ENCODE measurements at places on chromosomes 7 and 10.
A peak's percentile ranks its signal among the peaks of the same experiment; 100 is the strongest.

DNA sequence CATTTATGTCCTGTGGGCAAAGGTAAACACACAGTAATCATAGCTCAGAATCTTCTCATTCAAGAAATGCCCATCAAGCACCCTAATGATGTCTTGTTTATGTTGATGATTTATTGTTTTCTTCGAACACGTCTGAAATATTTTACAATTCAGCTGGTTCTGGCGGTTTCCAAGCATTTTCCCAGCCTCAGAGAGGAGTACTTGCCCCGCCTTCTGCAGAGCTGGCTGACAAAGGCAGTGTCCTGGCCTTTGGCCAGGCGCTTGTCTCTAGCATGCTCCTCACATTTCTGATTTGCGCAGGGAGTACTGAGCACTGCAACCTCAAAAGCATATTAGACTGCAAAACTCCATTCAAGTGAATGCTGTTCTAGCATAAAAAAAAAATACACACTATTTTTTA is 314.2 kb upstream of the GNAI1 start:
- peak; percentile 8 for DNase-seq

GRCh38 chr10:78861529-78862327 is 207.0 kb upstream of the ZMIZ1 start:
- DNase-seq, result no peak

DNA sequence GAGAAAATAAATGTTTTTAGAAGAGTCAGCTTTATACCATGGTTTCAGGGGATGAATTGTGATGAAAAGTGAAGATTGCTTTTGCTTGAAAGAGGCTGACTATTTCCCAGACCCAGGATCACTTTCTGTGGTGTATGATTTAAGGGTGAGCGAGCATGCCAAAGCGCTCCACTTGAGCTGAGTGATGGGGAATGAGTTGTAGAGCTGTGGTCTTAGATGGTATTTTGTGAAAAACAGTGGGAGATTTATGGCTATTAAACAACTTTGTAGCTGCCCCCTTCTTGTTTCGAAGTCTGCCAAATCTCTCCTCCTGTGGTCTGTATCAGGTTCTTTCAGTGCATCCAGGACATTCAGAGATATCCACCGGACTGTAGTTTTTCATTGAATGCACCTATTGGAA is 888.2 kb downstream of the LRMDA start:
- no peak for DNase-seq

GRCh38 chr10:68288717-68289116 is 43.1 kb upstream of the HNRNPH3 start:
- DNase-seq, result no peak

- DNase-seq, result no peak
Measured at GRCh38 chr7:83270407-83270806, 107.7 kb upstream of the PCLO start.

GRCh38 chr7:103944230-103944900 is 45.1 kb downstream of the RELN start:
- DNase-seq, result no peak

DNA sequence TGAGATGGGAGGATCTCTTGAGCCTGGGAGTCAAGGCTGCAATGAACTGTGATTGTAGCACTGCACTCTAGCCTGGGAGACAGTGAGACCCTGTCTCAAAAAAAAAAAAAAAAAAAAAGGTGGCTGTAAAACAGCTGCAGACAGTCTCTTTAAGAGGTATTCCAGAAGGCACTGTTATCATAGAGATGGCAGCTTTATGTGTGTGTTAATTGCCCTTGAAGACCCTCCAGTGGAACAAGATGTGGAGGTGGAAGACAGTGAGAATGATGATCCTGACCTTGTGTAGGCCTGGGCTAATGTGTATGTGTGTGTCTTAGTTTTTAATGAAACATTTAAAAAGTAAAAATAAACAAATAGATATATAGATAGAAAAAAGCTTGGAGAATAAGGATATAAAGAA is 66.0 kb downstream of the ZNF487 start:
- DNase-seq, result no peak

DNA sequence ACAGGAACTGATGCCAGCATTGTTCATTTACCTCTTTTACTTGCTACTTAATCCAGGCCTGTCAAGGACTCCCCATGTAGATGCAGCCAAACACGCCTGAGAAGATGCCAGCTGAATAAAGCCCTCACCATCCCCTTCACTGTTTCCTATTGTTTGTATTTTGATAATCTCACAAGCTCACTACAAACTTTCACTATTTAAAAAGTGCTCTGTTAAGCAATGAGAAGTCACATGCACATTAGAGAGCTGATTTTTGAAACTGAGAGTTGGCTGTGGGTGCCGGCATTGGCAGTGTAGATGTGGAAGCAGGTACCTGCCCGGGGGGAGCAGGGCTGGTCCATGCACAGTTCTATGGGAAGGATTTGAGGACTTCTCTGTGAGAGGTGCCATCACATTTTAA is 169.8 kb upstream of the GRB10 start:
- DNase-seq, result no peak

GRCh38 chr7:47045207-47046051 is 536.5 kb downstream of the TNS3 start:
- no peak for DNase-seq

- no peak for DNase-seq
Measured at GRCh38 chr10:131829156-131829930, 71.5 kb upstream of the PPP2R2D start.

- no peak for DNase-seq
Measured at GRCh38 chr7:25180592-25180923, 47.7 kb downstream of the NPVF start.

GRCh38 chr7:42400211-42400772 is 163.3 kb upstream of the GLI3 start:
- no peak for DNase-seq

GRCh38 chr7:99098824-99099498 is 44.9 kb downstream of the SMURF1 start:
- DNase-seq, result no peak

DNA sequence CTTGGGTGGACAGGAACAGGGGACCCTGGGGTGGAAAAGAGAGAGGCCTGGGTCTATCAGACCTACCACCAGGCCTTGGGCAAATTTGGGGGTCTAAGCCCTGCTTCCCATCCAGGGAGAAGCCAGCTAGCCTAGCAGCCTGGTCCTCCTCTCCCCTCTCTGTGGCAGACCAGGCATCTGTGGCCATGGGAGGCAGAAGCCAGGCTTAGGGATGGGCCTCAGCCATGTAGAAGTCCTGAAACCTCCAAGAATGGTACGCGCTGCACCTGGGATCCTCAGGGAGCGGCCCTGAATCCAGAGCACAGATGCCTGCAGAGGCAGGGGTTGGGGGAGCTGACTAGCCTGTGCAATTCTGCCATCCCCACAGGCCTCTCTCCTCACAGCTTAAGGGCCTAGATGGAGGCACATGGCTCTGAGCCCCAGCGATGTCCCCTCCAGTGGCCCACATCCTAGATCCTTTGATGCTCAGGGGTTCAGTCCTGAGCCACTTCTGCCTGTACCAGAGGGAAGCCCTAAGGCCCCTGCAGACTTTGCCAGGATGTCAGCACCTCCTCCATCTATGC is 21.2 kb downstream of the GRID1 start:
- DNase-seq, result no peak

GRCh38 chr10:21715531-21716195 is 181.6 kb downstream of the MLLT10 start:
- DNase-seq, result no peak

GRCh38 chr7:6530626-6531491 is 20.4 kb downstream of the GRID2IP start:
- DNase-seq, result peak; percentile 7

DNA sequence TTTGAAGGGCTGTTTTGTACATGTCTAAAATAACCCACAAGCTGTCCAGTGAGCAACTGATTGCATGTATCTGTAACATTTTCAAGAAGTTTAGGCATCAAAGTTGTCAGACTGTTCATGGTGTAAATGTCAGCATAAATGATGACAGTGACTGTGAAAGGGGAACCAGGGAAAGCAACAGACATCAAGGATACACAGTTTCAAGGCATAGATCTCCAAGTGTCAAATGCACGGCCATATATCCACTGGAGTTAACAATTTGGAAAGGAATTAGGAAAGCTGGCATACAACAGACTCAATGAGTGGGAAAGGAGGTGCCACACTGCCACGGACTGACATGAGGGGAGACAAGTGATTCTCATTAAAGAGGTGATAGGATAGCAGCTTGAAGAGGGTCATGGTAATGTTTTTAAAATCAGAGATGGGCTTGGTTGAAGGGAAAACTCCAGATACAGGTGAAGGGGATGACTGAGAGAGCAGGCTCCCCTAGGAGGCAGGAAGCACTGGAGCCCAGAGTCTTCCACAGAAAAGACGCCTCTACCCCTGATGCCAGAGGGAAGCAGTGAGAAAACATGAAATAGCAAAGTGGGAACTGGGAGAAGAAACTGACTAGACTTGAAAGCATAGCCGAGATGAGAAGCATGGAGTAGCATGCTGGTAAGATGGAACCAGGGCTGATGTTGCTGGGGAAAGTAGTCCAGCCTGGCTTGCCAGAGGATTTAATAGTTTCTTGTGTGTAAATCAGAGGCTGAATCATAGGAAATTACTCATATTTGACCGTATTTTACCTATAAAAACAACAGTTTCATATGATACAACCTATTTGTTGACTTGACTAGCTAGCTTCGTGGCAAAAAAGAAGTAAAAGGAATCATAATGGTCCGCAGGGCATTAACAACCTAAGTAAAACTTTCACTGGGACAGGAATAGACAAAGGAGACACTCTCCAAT is 18.6 kb downstream of the NSMCE4A start:
- no peak for DNase-seq

DNA sequence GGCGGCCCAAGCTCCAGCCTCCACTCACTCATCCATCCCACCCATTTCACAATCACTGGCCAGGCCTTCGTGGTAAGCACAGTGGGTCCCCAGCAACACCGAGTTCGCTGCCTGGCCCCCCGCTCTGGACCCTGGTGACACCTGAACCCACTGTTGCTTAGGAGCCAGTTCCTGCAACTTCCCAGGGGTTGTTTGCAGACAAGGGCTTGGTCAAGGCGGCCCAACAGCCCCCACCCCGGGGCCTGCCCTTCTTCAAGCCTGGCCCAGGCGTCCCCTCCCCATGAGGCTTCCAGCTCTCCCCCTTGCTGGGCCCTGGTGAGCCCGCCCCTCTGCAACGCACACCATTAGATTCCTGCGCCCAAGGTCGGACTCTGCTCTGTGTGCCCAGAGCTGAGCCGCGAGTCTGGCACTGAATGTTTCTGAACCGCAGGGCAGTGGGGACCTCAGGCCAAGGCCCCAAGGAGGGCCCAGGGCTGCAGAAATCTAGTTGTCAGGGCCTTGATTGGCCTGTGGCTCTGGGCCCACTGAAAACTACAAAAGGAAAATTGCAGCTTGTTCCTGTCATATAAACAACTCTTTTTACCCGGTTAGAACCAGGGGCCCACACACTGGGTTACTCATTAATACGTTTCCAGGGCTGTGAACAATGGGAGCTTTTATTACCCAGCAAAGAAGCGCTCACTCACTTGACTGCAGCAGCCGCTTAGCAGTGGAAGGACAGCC is 2.1 kb upstream of the COX19 start:
- peak; percentile 30 for DNase-seq

DNA sequence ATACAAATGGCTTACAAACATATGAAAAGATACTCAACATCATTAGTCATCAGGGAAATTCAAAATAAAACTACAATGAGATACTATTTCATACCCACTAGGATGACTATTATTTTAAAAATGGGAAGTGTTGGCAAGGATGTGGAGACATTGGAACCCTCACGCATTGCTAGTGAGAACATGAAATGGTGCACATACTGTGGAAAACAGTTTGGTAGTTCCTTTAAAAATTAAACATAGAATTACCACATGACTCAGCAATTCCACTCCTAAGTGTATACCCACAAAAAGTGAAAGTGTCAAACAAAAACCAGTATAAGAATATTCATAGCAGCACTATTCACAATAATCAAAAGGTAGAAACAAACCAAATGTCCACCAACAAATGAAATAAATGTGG is 48.5 kb upstream of the SHTN1 start:
- no peak for DNase-seq

DNA sequence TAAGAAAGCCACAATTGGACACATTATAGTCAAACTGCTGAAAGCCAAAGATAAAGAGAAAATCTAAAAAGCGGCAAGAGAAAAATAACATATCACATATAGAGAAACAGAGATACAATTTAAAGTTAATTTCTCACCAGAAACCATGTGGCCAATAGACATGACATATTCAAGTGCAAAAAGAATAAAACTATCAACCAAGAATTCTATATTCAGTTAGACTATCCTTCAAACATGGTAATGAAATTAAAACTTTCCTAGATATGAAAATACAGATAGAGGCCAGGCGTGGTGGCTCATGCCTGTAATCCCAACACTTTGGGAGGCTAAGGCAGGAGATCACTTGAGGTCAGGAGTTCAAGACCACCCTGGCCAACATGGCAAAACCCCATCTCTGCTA is 129.1 kb upstream of the RNF32 start:
- DNase-seq, result no peak

DNA sequence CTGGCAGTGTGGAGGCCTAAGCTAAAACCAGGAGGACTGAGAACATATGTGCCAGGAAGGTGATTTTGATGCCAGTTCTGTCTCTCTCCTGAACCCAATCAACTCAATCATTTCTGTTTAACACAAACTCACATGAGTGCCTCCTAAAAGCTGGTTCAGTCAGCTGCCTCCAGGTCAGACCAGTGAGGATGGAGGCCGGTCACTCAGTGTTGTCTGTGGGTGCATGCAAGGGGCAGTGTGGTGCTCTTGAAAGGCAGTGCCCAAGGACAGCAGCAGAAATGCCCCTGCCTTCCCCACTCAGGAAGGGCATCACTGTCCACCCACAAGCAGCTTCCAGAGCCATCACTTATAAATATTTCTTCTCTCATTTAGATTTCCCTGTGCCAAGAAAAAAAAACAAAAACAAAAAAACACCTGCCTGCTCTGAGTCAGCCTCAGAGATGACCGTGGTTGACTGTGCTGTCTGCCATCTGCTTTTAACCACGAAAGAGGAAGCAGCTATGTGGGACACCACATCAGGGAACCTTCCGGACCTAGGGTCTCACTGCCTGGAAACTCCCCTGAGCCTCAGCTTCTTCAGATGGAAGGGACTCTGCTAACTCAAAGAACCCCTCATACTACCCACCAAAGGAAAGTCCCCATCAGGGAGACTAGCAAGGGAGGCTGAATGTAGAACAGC is 39.1 kb downstream of the VOPP1 start:
- DNase-seq, result peak; percentile 12

GRCh38 chr7:147276783-147277370 is 1160.3 kb downstream of the CNTNAP2 start:
- DNase-seq, result peak; percentile 23

GRCh38 chr7:139452958-139453672 is 30.4 kb downstream of the KLRG2 start:
- DNase-seq, result no peak

All from NCI-H2081 (cell line).